ENCODE measurements at places on chromosomes 13 and 19.

DNA sequence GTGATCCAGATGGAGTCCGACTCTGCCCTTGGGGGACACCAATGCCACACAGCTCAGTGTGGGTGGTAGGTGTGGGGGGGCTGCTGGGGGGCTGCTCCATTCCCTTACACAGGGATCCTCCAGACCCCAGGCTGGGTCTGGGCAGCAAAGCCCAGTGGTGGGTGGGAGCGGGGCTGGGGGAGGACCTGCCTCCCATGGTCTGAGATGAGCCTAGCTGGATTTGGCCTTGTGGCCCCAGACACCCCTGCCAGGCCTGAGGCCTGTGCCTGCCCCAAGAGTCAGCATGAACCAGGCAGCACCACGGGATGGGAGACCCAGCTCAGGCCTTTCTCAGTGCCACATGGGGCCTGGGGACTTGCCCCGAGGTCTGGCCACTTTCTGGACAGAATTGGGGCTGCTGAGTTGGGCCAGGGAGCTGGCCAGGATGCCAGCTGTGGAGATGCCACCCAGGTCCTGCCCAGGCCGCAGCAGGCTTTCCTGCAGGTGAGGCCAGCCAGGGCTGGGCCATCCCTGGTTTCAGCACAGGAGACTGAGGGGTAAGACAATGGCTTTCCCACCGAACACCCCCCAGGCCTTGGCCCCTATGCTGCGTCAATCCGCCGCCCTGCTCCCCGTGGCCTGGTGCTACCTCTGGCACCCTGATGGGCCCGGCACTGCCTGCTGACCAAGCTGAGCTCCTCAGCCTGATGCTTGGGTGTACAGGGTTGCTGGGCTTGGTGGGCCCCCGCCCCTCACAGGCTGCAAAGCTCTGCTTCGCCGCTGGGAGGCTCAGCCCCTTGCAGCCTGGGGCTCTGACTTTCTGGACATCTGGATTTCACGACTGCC lies 24.2 kb downstream of the CEBPG start:
- DNase-seq, result no peak

DNA sequence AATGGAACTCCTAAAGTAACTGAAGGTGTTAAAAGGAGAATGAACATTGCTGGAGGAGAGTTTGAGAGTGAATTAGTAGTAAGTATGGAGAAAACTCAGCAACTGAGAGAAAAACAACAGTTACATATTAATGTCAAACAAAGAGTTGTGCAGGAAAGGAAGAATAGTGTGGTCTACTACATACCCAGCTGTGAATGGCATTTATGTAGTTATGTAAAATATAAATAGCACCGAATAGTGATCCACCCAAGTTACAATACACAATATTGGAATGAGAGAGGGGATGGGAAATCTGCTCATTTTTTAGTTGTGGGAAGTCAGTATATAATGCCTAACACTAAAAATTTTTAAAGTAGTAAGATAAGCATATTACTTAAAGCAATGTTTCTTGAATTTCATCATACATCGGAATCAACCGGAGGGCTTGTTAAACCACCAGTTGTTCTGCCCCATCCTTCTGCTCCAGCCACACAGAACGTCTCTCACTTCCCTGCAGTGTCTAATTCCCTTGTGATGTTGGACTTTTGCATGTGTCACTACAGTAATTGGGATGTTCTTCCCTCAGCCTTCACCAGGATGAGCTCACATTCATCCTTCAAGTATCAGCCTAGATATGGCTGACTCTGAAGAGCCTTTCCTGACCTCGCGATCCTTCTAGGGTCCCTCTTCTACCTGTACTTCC lies 11.5 kb downstream of the CCDC70 start:
- DNase-seq, result no peak

GRCh38 chr19:17145546-17146497 lies 69.3 kb upstream of the USE1 start:
- no peak for DNase-seq

GRCh38 chr19:45136507-45137178 lies 24.1 kb downstream of the NKPD1 start:
- DNase-seq, result no peak

- DNase-seq, result no peak
Measured at GRCh38 chr13:31848621-31849020, 109.3 kb downstream of the RXFP2 start.

DNA sequence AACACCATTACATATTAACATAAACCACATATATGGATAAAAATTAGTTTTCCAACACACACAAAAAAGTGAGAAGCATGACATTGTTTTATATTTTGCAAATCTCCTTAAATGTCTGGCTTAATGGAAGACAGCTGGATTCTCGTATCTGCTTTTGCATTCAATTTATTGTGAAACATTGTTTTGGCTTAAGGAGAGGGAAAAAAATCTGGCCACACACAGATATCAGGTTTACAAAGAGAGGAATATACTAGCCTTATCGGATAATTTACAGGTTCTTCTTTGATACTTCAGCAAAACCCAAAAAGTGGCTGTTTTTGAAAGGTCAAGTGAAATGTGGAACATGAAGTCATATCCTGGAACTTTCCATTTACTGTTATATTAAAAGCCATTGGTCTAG lies 523.5 kb upstream of the ARGLU1 start:
- no peak for DNase-seq

GRCh38 chr13:112647256-112647655 lies 42.6 kb upstream of the ATP11A start:
- no peak for DNase-seq

- no peak for DNase-seq
Measured at GRCh38 chr13:87678372-87678752, 7.2 kb downstream of the SLITRK5 start.

GRCh38 chr13:108957369-108958012 lies 328.1 kb downstream of the MYO16 start:
- no peak for DNase-seq

DNA sequence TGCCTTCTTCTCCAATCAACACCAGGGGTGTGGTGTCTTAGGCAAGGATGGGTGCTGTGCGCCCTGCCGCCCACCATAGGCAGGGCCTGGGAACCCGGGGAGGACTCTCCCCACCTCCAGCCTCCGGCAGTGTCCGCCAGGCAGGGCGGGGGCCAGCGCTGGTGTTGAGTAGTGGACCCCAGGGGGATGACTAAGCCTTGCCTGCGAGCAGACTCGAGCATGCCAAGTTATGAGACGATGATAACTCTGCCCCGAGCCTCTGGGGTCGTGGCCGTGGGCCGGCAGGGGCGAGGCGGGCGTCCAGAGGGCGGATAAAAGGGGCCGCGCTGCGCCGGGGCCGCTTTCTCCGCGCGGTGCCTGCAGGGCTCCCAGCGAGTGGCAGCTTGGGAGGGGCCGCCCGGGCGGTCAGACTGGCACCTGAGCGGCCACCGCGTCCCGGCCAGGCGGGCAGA lies at the start of gene MEDAG:
TSS of gene MEDAG (plus strand) at position 340 of the 452 bp plus-strand sequence. CDS start 245 bp downstream, outside the sequence.
- DNase-seq, result no peak

DNA sequence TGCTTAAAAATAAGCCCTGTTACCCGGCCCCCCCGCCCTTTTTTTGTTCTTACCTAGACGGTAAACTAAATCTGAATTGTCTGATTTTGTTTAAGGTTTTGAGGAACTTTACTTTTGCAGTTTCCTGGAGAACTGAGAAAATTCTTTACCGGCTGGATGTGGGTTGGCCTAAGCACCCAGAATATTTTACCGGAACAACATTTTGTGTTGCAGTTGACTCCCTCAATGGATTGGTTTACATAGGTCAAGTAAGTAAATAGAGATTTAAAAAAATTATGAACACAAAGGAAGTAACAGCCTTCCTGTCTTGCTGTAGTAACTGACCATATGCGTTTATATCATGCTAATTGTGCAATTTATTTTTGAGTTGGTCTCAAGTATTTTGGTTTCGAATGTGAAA lies 785 bp downstream of the NHLRC3 start:
- DNase-seq, result no peak

DNA sequence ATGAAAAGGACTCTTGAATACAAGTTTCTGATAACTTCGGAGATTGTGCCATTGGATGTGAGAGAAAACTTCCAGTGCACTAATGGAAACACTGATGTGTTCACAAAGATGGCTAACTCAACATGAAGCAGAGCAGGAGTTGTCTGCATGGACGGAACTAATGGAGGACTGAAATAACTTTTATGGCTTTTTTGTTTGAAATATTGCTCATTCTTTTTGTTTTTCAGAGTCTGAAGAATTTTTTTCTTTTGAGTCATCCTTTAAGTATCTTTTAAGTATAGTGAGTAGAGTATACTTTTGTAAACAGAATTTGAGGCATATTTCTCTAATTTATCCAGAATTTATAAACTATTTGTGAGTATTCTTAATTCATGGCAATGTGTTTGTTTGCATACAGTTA lies 25.7 kb downstream of the CRYL1 start:
- DNase-seq, result no peak

DNA sequence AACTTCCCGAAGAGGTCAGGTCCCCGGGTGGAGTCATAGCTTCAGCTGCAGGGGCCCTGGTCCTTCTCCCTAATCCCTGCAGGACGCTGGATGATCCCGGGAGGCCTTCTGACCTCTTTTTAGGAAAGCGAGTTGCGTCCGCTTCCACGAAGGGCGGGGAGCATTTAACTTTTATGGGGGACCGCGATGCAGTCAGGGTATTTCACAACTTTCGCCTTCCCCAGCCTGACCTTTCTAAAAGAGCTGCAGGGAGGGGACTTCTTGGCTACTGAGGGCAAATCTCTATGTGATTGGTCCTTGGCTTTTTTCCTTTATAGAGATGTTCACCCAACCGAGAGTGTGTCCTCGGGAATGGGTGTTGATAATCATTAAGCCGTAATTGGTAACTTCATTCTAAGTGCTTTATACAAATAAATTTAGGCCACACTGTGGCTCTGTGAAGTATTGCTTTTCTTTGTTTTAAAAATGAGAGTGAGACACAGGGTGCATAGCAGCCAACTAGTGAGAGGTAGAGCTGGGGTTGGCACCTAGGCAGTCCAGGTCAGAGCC lies 778 bp downstream of the ZNF230 start:
- DNase-seq, result no peak

DNA sequence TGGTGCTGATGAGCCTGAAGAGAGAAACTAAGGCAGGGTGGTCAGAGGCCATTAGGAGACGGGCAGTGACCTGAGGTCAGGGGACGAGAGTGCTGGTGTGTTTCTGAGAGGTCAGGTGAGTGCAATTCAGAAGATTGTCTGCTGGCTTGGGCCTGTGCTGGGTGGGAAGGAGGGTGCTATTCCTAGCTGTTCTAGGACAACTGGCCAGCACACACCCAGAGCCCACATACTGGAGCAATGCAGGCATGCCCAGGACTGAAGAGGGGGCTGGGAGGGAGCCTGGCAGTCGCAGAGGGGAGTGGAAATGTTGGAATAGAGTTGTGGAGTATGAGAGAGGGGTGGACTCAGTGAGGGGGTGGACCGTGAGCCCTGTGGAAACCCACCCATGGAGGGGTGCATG lies 16.5 kb downstream of the ARHGEF7 start:
- DNase-seq, result no peak

DNA sequence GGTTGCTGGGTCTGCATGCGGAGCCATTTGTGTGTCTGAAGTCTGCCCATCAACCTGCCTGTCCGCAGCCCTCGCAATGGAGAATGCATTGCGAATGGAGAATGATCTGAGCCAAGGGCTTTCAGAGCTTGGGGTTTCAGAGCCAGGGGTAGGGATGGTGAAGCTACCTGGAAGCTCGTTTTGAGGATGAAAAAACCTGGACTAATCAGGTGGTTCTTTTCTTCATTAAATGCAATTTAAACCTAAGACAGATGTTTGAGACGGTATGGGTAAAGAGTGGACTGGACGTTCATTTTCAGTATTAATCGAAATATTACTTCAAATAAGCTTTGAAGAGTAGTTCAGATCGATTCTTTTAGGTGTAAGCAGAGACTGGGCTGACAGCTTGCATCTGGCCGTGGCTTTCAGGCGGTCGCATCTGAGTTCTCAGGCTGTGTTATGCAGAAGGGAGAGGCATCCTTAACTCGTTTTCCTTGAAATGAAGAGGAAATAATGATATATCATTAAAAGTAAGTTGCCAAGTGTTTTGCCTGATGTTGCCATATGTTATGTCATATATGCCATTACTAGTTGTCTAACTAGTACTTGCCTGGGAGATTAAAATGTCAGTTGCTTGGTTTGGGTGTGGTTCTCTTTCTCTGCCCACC lies 801 bp downstream of the MCF2L start:
- no peak for DNase-seq

- DNase-seq, result no peak
Measured at GRCh38 chr19:29326849-29327840, 114.2 kb upstream of the UQCRFS1 start.

DNA sequence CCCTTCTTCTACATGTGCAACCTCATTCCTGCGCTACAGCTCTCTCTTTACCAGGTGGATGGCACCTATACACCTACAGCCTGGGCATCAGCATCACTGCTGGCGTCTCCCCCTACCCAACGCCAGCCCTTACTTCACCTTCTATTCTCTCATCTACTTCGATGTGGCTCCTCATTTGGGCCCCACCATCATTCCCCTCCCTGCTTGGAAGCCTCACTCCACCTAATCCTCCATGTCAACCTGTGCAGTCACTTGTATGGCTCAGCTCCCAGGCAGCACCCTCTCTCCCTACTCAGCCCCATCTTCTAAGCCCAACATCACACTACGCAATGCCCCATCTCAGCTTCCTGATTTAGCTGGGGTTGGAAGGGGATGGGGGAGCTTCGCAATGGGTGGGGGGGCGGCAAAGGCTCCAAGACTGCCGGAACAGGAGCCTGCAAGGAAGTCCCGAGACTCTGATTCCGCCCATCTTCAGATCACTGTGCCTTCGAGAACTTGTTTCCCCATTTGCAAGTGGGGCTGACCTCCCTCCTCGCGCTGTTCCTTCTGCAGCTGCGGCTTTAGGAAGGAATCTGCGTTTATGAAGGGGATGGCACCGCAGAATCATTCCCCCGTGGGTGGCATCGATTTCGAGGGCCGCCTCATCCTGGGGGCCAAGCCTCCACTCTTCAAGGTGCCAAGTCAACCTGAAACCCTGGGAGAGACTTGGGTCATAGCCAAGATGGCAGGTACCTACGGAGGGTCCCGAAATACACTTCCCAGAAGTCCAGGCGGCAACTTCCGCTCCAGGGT lies 913 bp downstream of the MZF1 start:
- no peak for DNase-seq

- DNase-seq, result no peak
Measured at GRCh38 chr13:104267206-104267811, 1201.1 kb upstream of the SLC10A2 start.

DNA sequence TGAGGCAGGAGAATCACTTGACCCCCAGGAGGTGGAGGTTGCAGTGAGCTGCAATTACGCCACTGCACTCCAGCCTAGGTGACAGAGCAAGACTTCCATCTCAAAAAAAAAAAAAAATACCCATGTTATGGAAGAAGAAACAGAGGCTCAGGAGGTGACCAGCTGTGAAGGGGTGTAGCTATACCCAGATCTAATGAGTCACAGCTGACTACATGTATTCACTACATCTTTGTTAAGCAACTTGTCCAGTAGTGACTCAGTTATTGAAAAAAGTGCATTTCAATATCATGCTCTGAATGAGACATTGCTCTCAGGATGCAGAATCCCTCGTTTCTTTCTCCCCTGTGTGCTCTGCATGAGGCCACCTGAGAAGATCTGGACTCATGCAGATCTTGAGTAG lies 16.1 kb upstream of the SPART start:
- no peak for DNase-seq

GRCh38 chr13:54574791-54575190 lies 1546.2 kb downstream of the OLFM4 start:
- no peak for DNase-seq

All from activated CD4-positive, alpha-beta memory T cell treated with anti-CD3 and anti-CD28 coated beads for 36 hours (primary cell).